ENCODE measurements at places on chromosomes 7 and 10.

GRCh38 chr10:86226781-86227201 lies 139.8 kb downstream of the GRID1 start:
- DNase-seq = no peak

DNA sequence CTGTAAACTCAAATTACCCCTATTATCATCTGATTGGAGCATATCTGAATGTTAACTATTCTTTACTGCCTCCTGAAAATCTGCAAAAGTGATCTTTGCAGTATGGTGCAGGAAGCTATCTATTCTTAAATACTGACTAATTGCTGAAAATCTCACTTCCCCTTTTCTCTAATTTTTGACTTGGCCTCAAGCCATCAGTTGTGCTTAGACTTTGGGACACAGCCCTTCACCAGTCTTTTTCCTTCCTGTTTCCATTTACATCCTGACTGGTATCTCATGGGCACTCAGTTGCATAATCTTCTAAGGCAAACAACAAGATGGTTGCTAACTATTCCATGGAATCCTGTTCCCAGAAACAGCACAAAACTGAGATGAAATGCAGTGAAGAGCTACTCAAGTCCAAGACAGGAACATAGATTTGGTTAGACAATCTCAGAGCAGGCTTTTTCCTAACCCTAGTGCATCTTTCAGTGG lies 228.5 kb downstream of the SORCS1 start:
- DNase-seq = no peak

- DNase-seq = no peak
Measured at GRCh38 chr7:91201442-91202113, 62.7 kb upstream of the FZD1 start.

- peak; percentile 46 for DNase-seq
Measured at GRCh38 chr10:75910032-75910431, 478.6 kb downstream of the LRMDA start.

DNA sequence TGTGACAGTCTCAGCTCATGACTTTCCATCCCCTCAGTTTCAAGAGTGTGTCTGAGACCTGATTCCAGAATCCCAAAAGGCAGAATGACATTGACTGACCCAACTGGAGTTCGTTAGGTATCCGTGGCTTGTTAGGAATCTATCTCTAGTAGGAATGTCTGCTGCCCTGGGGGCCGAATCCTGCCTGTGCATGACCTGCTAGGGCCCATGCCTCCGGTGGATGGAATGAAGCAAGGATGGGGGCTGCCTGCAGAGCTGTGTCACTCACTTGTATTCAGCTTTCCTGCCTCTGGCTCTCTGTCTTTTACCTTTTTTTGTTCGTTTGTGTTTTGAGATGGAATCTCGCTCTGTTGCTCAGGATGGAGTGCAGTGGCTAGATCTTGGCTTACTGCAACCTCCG lies 129.5 kb downstream of the SDK1 start:
- DNase-seq = no peak

- peak; percentile 27 for DNase-seq
Measured at GRCh38 chr10:116278846-116279245, 5.8 kb upstream of the GFRA1 start.

DNA sequence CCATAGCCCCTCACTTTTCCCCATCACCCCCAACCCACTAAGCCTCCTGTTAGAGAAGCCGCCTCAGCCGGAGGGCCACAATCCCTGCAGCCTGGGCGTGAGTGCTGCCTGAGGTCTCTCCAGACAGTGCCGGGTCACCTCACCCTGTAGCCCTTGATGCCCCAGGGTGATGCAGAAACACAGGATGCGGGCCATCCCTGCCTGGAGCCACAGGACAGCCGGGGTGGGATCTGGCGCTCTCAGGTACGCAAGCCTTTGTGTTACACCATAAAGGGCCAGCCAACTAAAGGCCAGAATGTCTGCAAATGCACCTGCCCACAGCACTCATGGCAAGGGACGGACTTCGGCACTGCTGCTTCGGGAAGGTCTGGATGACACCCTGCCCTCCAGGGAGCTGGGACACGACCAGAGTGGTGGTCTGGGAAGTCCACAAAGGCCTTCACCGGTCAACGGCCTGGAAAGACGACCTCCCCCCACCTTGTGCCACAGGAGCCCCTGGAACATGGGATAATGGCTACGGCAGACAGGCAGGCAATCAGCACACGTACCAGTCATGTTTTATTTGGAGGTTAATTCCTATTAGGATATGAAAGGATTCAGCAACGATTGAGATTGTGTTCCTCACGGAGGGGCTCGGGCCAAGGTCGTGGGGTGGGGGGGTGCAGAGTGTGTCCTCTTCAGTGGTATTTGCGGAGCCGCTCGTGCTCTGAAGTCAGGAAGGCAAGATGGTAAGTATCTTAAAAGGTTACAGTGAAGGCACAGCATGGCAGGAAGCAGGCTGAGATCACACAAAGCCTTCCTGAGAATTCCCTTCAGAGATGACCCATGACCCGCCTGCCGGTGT lies 8.1 kb downstream of the ATP5MF start:
- DNase-seq = no peak

- DNase-seq = no peak
Measured at GRCh38 chr10:7293378-7293920, 117.4 kb downstream of the SFMBT2 start.

DNA sequence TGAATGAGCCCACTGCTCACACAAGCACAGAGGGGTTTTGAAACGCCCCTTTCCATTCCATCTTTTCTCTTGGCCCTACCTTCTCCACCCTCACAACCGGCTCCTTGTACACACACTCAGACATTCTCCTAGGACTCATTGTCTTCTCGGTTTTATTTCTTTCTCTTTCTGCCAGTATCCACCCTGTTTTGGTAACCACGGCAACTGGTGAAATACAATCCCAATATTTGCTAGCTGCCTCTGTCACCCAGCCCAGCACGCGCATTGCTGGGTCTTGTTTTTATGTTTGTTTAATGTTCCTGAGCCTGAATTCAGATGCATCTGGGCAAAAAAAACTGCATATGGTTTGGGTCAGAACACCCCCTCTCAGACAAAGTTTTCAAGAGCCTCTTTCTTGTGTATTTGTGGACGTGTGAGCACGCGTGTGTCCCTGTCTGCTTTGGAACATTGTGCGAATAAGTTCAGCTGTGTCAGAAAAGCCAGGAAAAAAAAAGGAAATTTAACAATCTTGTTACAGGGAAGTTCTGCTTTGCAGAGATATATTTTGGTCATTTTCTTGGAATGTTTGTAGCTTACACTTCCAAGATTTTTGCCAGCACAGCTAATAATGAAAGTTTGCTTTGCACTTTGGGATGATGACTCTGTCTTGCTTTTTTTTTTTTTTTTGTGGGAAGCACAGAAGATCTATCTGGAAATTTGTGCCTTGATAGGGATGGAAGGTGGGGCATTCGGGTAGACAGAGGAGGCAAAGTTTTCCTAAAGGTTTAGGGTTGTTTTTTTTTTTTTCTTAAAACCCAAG lies 225.9 kb downstream of the TRIL start:
- DNase-seq = peak; percentile 62

DNA sequence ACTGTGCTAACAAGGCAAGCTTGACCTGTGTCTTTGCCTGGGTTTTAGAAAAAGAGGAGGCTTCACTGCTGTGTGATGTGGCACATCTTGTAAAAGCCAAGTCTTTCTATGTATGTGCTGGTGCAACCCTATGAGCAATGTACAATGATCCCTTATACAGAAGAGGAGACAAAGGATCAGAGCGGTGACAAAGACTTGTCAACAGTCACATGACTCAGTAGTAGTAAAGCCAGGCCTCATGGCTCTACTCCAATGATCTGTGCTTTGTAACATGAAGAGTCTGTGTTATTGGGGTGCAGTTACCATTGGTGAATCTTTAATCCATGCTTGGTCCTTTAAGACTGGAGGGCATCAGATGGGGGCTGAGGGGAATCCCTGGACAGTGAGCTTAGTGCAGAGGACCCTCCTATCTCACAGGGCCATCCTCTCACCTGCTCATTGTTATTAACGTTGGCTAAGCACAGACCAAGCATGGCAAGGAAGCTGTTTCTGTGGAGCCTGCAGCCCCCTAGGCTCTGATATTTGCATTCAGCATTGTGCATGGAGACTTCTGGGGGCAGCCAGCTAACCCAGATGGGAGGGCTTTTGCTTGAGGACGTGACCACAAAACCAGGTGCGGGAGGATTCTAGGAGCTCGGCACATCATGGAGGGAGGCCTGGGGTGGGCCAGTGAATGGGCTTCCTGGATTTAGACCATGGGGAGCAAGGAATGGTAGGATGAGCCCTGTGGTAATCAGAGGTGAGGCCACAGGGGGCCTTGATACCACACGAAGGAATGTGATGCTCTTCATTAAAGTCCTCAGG lies 308.8 kb upstream of the ZNF32 start:
- DNase-seq = no peak

GRCh38 chr7:74544706-74545469 lies 91.2 kb downstream of the GTF2IRD1 start:
- peak; percentile 49 for DNase-seq

DNA sequence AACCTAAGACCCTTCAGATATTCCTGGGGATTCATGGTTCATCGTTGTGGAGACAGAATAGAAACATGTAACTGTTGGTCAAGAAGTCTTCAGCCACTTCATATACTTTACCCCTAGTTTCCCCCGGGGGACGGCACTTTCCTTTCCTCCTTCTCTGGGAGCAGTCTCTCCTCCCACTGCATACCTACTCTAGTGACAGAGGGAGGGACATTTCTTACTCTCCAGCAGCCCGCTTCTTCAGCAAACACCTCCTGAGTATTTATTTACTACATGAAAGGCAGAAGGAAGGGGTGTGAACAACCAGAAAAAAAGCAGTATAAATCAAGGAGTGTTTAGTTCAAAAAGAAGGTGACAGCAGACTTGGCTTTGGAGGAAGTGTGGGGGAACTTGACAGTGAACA lies 69.0 kb downstream of the LHFPL3 start:
- no peak for DNase-seq

GRCh38 chr10:124066126-124066700 lies 27.2 kb downstream of the CHST15 start:
- no peak for DNase-seq

DNA sequence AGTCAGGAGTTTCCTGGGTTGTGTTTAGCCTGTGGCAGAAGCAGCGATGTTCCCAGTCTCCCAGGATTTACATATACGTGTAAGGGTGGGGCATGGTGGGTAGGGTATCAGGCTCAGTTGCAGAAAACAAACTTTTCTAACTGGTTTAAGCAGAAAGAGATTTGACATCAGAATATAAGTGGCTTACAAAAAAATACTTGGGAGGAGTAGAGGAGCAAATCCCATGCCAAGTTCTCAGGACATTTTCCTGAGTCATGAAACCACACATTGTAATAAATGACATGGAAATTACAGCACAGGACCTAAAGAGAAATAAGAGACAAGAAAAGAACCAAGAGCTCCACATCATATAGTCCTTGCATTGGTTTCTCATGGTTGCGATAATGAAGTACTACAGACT lies 26.2 kb upstream of the FRMD4A start:
- DNase-seq = peak; percentile 1

DNA sequence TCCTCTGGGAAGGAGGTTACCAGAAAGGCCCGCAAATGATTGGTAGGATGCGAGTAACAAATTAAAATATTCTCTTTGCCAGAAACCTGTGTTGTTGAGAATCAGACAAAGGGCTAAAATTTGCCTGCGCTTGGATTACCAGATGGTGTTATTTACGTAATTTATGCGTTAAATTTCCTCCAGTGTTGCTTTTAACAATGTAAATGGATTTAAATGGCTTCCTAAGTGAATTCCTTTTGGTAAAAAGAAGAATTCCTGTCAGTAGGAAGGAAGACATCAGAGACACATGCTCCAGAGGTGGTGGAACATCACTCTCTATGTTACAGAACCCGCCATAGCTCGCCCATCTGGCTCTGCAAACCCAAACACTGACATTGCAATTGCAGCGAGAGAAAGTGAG lies 520.6 kb downstream of the GALNT17 start:
- no peak for DNase-seq
